Spinal cord (tissue), 10 donors: ENCODE measurements at places on chromosomes 7 and 10. TPM values are rescaled to one million over a fixed set of nuclear protein-coding genes. Genes with fewer than 3 reads are reported as not detected.

- no peak for DNase-seq
Measured at GRCh38 chr10:71648933-71649320, 70.7 kb downstream of the C10orf105 start.

DNA sequence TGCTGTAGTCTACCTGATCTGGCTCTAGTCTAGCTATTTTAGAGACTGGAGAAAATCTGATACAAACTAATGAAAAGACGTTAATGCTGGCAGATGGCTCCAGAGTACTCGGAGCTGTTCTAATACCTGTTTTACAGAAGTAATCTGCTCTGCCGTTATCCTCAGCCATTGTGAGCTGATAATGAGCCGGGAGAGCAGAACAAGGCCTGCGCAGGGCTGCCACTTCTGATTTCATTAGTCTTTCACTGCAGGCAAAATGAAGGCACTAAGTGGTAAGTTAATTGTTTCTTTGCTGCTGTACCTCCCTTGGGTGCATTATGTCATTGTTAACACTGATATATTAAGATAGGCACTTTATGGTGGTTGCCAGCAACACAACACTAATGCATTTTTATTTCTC is 456.4 kb upstream of the PFKP start:
- DNase-seq: no peak

GRCh38 chr7:116496653-116497052 is 2.9 kb upstream of the CAV2 start:
- no peak for DNase-seq

The HSPB1 gene
- 55.2 TPM for total RNA-seq

The NXPH1 gene
- 60.7 TPM for total RNA-seq

DNA sequence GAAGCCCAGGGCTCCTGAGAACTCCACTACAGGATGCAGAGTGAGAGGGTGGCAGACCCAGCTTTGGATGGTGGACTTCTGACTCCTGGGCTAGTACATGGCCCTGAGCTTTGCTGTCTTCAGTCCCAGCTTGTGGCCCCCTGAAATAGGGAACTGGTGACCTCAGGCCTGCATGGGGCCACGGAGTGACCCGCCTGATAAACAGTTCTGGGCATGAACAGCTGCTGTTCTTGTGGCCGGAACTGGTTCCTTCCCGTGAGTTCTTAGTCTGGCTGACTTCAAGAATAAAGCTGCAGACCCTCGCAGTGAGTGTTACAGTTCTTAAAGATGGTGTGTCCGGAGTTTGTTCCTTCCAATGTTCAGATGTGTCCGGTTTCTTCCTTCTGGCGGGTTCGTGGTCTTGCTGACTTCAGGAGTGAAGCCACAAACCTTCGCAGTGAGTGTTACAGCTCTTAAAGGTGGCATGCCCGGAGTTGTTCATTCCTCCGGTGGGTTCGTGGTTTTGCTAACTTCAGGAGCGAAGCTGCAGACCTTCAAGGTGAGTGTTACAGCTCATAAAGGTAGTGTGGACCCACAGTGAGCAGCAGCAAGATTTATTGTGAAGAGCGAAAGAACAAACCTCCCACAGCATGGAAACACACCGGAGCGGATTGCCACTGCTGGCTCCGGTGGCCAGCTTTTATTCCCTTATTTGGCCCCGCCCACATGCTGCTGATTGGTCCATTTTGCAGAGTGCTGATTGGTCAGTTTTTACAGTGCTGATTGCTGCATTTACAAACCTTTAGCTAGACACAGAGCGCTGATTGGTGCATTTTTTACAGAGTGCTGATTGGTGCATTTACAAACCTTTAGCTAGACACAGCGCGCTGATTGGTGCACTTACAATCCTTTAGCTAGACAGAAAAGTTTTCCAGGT is 268.0 kb downstream of the ZEB1 start:
- DNase-seq: no peak
